Progenitor cell of endocrine pancreas (in vitro differentiated cells): ENCODE measurements at places on chromosomes 2 and 18. TPM values are rescaled to one million over a fixed set of nuclear protein-coding genes. Genes with fewer than 3 reads are reported as not detected.

- peaks cover 3% of the 10 kb centered on the region for H3K27me3 ChIP-seq
- no peak overlapping the region for H3K27ac ChIP-seq
- no peak overlapping the region for H3K4me3 ChIP-seq
- no peak for DNase-seq
These were observed 633.4 kb upstream of the CELF4 start for GRCh38 chr18:38198956-38199355.

DNA sequence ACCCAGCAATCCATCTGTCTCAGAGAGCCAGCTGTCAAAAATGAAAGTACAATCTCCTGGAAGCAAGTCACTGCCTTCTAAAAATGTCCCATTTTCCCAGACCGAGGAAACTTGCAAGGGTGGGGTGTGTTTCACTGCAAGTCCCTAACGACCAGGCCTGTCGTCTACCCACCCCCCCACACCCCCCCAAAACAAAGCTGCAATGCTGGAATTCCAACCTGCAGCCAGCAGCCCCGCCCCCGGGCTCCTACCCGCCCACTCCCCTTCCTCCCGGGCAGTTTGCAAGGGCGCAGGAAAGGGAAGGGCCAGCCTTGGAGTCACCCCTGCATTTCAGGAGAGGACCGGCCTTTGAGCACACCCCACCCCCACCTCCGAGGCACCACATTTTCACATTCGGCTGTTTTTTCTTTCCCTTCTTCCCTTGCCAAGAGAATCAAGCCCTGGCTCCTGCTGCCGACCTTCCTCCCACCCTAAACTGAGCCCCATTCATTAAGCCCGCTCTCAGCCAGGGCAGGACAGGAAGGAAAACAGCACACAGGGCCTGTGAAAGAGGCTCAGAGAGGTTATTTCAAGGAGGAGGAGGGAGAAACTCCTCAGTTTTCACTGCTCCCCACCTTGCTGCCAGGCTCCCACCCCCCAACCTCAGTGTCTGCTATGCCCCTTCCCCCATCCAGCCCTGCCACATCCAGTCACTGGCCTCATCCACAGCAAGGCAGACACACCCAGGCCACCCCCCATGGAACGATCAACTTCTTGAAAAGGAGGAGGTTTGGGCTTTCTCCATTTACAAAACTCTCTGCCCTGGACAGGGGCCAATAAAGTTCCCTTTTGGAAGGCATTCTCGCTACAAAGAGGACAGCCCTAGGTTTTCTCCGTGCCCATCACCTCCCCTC, 11.3 kb downstream of the SMAD7 start:
- no peaks in the 10 kb centered on the region for H3K27me3 ChIP-seq
- peak overlapping the region; percentile 88 for H3K27ac ChIP-seq
- peak overlapping the region; percentile 31 for H3K4me3 ChIP-seq
- no peak for DNase-seq
- peaks cover 6% of the 10 kb centered on the region for H3K36me3 ChIP-seq

- no peak for DNase-seq
- H3K36me3 ChIP-seq = no peaks in the 10 kb centered on the region
- H3K4me3 ChIP-seq = peak overlapping the region; percentile 65
- H3K27ac ChIP-seq = peak overlapping the region; percentile 80
- H3K4me1 ChIP-seq = peaks cover 4% of the 10 kb centered on the region
These were observed 419.6 kb upstream of the POU3F3 start for GRCh38 chr2:104434318-104434792.

The LIPG gene
- 34.1 and 34.4 TPM in 2 replicates for total RNA-seq

GRCh38 chr2:180577567-180577966, 402.8 kb upstream of the UBE2E3 start:
- H3K4me1 ChIP-seq = no peaks in the 10 kb centered on the region
- H3K27ac ChIP-seq = no peak overlapping the region
- H3K27me3 ChIP-seq = no peaks in the 10 kb centered on the region
- no peak overlapping the region for H3K4me3 ChIP-seq
- H3K36me3 ChIP-seq = no peaks in the 10 kb centered on the region

The CCDC74B gene
- 10.7 and 10.9 TPM in 2 replicates for total RNA-seq
